Stimulated activated CD8-positive, alpha-beta memory T cell treated with anti-CD3 and anti-CD28 coated beads, Interleukin-4, amount 100 ng/mL, for 48 hours (primary cell): ENCODE measurements at places on chromosomes 13 and 19.
A peak's percentile ranks its signal among the peaks of the same experiment; 100 is the strongest.

- DNase-seq = peak; percentile 44
Measured at GRCh38 chr13:94711561-94712286, 621 bp downstream of the SOX21 start.

DNA sequence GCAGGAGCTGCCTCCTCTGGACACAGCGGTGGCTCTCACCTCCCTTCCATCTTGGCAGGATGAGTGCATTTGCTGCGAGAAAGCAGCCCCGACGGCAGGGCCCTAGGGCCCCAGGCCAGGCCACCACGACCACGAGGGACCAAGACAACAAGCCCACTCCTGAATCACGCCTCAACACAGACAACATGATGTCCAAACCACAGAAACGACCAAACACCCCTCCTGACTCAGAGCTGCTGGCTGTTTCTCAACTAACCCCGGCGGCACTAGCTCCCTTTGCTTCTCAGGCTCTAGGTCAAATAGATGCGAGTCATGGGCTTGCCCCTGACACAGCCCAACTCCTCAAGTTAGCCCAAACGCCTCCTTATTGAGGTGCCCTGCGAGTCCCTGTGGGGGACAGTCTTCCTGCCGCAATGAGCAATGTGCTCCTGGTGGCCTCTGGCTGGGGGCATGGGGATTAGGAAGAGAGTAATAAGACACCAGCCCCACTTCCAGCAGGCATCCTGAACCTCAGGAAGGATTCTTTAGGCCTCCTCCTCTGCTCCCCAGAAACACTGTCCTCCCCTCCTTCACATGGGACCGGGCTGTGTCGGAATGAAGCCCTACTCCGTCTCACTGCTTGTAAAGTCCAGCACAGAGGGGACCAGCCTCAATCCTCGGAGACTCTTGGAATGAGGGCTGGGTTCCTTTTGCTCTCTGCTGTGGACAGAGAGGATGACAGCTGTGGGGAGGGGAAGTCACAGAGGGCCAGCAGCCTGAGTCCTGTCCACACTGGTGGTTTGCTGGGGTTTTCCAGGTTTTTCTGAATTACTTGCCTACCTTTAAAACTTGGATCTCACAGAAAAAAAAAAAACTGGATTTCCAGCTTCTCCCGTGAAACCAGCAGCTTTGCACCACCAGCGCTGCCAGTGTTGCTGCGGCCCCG, 6.9 kb upstream of the ATF5 start:
- DNase-seq = peak; percentile 56

DNA sequence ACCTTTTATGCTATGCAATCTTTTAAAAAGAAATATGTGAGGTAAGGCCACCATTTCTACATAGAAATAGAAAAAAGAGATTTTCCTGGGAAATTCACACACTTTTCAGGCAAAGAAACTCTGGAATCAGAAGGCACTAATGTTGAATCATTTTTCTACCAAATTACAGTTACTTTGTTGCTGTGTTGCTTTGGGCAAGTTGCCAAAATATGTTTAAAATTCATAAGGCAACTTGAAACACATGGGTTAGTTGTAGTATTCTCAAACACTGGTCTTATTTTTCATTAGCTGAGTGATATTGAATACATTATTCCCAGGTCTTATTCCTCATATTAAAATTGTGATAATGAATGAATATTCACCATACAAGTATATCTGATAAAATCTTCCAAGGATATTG, 195.0 kb upstream of the SLITRK1 start:
- DNase-seq = no peak

DNA sequence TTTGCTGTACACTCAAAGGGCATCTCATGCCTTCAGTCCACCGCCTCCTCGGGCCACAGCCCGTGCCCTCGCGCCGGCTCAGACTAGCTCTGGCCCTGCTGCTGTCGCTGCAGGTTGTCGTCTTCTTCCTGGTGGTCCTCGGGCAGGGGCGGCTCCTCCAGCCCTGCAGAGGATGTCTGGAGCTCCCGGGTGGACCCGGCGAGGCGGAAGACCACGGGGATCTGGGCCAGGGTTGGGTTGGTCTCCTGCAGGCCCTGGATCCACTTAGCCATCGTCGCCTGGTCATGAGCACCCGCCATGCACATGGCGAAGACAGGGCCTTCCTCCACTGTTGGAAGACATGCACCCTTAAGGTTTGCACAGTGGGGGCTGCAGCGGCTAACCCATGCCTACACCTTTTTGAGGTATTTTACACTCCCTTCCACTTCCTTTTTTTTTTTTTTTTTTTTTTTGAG, 489 bp upstream of the ZNF653 start:
- no peak for DNase-seq

- no peak for DNase-seq
Measured at GRCh38 chr13:95185851-95186250, 115.4 kb downstream of the ABCC4 start.

GRCh38 chr19:3118232-3119070, 17.4 kb upstream of the GNA15 start:
- no peak for DNase-seq

DNA sequence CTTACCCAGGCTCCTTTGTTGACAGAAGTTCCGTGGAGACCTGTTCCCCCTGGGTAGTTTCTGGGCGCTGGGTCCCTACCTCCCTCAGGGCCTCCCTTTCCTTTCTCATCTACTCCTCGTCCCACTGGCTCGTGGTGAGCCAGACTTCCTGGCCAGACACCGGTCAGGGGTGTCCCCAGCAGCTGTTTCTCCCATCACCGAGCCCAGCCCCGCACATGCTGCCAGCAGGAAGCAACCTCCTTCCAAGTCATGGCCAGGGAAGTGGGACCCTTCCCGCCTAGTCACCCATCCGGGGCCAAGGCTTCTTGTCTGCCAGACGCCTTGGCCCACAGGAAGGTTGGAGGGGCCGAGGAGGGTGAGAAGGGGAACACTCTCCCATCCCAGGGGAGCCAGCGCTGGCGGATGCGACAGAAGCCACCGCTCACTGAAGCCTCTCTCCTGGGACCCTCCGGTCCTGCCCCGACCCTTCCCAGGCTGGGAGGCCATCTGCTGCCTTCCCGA, 5.7 kb downstream of the PAK4 start:
- DNase-seq = no peak

GRCh38 chr13:111304041-111304544, 16.3 kb upstream of the TEX29 start:
- peak; percentile 37 for DNase-seq

- no peak for DNase-seq
Measured at GRCh38 chr13:42821437-42821836, 40.1 kb downstream of the FAM216B start.

GRCh38 chr19:3046698-3047495, 15.4 kb downstream of the TLE5 start:
- DNase-seq = no peak

DNA sequence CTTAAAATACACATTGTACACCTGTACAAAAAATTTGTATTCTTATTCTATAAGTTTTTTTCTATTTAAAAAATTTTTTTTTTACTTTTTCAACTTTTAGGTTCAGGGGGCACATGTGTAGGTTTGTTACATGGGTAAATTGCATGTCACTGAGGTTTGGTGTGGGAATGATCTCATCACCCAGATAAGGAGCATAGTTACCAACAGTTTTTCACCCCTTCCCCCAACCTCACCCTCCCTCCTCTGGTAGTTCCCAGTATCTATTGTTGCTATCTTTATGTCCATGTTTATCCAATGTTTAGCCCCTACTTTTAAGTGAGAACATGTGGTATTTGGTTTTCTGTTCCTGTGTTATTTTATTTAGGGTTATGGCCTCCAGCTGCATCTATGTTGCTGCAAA, 89.9 kb downstream of the CDK8 start:
- no peak for DNase-seq

- DNase-seq = no peak
Measured at GRCh38 chr19:15495151-15495550, 13.2 kb upstream of the CYP4F22 start.

- DNase-seq = no peak
Measured at GRCh38 chr13:80374444-80374843, 33.5 kb upstream of the SPRY2 start.

GRCh38 chr13:114243971-114244370, 9.3 kb downstream of the CDC16 start:
- no peak for DNase-seq

- peak; percentile 75 for DNase-seq
Measured at GRCh38 chr19:7869910-7870511, 4.2 kb downstream of the PRR36 start.

- no peak for DNase-seq
Measured at GRCh38 chr13:67299072-67299635, 69.0 kb upstream of the PCDH9 start.

- DNase-seq = no peak
Measured at GRCh38 chr13:86830046-86830445, 841.1 kb upstream of the SLITRK5 start.

DNA sequence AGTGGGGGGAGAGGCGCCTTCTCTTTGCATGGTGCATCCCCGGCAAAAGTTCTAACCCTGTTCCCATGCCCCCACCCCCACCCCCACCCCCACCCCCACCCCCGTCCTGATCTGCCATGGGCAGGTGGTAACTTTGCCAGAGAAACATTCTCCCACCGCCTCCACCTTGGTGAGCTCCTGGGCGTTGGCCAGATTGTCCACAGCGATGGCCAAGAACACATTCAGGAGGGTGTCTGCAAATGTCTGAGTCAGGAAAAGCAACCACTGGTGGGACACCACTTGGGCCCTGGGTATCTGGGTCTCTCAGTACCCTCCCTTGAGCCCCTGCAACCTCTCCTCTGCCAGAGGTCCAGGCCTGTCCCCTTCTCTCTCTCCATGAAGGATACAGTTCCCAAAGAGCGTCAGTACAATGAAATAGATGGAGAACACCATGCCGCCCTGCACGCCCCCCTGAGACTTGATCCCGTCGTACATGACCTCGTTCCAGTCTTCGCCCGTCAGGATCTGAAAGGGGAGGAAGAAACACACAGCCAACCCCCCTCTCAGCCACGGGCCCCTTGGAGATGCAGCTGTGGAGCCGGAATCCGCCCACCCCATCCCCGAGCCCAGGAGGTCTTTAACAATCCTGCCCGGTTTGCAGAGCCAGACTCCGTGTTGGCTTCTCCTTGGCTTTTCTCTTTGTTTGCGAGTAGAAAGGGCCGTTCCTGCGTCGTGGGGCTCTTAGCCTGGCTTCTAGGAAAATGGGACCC, 153.3 kb downstream of the IER2 start:
- no peak for DNase-seq

DNA sequence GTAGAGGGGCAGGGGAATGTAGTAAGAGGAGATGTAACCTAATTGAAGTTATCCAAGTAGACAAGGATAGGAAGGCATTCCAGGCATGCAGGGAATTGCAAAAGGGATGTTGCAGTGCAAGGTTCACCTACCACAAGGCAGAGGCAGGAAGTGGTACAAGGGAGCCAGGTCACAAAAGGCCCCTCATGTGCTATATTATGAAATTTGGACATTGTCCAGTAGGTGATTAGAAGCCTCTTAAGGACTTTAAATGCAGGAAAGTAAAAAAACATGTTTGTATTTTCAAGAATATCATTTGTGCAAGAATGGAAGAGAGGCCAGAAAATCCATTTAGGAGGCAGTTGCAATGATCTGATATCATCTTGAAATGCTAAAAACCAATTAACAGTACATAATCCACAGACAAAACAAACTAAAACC, 111.4 kb downstream of the FRY start:
- DNase-seq = no peak

- no peak for DNase-seq
Measured at GRCh38 chr19:46913852-46914430, 53.1 kb downstream of the ARHGAP35 start.

- DNase-seq = no peak
Measured at GRCh38 chr13:31096654-31097302, 64.9 kb downstream of the HSPH1 start.

DNA sequence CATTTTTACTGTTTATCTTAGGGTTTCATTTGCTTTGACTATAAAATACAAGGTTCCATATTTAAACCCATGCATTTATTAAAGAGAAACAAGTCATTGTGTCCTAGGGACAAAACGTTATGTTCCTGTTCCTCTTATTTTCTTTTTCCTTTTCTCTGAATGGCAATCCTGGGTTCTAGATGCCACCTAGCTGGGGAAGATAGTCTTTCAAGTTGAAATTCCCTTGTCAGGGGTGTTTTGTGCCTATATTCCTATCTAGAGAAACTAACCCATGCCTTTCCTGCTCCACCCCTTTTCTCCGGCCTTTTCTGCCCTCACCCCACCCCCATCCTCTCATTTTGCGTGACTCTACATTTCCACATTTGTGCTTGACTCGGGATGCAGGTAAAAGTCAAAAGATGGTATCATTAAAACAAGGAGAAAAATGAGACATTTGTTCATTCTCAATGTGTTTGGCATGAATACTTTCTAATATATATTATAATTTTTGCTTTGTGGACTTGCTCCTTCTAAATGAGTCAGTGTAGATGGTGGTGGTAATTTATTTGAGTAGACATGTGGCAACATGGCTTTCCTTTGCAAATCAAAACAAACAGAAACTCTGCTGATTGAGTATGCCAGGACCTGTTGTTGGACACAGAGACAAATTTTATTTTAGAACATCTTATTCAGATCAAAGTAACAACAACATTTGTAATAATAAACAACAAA, 26.8 kb upstream of the STARD13 start:
- DNase-seq = no peak

DNA sequence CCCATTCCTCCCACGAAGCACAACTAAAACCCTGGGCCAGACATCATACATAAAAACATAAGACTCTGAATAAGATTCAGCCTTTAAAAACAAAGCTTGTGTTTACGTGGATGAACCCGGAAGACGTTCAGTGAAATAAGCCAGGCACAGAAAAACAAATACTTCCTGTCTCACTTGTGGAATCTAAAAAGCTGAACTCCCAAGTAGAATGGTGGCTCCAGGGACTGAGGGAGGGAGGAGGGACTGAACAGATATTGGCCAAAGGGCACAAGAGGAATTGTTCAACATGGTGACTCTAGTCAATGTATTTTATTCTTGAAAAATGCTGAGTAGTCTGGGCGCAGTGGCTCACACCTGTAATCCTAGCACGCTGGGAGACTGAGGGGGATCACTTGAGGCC, 35.7 kb upstream of the TPM4 start:
- no peak for DNase-seq

DNA sequence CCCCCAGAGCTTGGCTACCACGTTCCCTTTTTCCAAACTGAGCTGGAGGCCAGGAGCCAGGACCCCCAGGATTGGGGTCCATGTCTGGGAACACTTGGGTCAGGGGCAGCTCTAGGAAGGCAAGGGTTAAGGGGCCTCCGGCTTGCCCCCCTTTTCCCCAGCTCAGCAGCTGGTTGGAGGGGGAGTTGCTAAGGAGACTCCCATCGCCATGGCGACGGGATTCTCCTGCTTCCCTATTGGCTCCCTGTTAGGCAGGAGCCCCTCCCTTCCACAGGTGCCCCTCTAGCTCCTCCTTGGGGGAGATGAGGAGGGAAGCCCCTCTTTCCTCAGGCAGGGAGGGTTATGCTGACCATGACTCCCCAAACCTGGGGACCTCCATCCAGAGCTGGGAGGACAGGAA, 33.9 kb downstream of the PDE4A start:
- DNase-seq = no peak

DNA sequence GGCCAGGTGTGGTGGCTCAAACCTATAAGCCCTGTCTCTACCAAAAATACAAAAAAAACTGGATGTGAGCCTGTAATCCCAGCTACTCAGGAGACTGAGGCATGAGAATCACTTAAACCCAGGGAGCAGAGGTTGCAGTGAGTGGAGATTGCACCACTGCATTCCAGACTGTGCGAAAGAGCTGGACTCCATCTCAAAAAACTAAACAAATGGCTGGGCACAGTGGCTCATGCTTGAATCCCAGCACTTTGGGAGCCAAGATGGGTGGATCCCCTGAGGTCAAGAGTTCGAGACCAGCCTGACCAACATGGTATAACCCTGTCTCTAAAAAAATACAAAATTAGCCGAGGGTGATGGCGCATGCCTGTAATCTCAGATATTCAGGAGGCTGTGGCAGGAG, 34.9 kb upstream of the ZNF83 start:
- DNase-seq = no peak

- no peak for DNase-seq
Measured at GRCh38 chr13:71461892-71462291, 405.1 kb downstream of the DACH1 start.
